ENCODE measurements at places on chromosomes 12 and 14.

DNA sequence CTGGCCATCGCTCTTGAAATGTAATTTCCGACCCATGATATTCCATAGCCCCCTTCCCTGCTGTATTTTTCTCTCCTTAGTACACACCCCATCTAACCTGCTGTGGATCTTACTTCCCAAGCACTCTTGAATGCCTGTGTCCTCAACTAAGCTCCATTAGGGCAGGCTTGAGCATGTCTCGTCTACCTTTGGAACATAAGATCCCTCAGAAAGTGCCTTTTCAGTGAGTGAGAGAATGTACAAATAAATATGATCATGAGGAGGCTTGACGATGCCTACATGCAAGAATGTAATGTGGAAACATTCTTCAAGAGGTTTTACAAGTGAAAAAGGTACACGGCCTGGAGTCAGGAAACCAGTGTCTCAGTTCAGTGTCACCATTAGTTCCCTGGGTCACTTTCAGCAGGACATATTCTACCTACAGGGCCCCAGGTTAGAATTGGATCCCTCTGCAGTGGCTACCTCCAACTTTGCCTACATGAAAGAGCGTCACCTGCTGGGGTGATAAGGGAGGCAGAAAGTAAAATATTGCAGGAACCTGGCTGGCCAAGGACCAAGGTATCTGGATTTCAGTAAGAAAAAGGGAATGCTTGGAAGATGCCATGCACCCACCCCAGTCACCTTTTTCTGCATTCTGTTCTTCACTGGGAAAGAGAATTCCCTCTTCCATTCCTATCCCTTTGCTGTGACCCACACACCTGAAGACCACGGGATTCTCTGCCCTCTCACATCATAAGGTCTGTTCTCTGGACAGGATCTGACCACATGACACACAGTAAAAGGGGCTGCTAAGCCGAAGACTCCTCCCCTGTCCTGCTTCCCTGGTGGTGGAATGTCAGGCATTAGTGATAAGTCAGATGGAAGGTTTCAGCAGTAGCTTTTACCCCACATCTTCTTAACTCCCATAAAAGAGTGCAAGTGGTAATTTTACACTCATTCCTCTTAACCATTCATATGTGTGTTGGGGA is 24.6 kb upstream of the SERPINA1 start:
- DNase-seq = no peak

GRCh38 chr14:20934148-20934762 is 21.0 kb upstream of the RNASE2 start:
- peak; percentile 5 for DNase-seq

GRCh38 chr14:23615856-23616255 is 20.3 kb upstream of the DHRS2 start:
- DNase-seq = no peak

GRCh38 chr12:91931111-91931510 is 214.5 kb downstream of the BTG1 start:
- DNase-seq = no peak

GRCh38 chr14:37729218-37729617 is 133.8 kb downstream of the TTC6 start:
- DNase-seq = no peak

DNA sequence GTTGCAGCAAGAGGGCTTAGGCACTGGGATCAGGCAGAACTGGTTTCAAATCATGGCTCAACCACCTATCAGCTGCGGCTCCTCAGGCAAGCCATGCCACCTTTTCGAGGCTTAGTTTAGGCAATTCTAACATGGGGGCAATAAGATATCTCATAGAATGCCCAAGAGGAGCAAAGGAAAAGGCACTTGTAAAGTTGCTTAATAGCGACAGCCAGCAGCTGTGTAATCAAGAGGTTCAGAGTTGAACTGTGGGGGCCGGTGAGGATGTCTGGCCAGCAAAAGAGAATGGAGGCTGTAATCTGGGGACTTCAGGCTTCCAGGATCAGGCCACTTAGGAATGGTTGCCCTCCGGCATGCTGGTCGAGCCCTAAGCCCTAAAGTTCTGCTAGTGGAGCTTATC is 3.0 kb upstream of the TCHP start:
- DNase-seq = no peak

GRCh38 chr12:84920331-84920730 is 7.7 kb upstream of the SLC6A15 start:
- DNase-seq = no peak

DNA sequence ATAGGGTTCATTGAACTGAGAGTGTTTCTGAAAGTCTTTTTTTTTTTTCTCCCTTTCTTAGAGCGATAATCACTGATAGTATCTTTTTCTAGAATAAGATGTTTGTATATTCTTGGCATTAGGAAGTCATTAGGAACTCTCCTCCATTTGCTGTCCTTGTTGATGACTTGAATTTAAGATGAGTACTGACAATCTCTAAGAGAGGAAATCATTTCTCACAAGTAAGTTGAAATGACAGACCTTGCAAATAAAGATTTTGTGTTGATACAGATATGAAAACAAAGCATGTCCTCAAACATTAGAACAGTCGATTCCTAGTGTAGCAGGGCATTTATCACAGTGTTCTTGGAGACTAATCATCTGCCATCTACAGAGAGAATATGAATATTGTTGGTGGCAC is 458.4 kb upstream of the SYT1 start:
- DNase-seq = no peak

GRCh38 chr12:47686645-47687240 is 19.1 kb downstream of the RPAP3 start:
- peak; percentile 13 for DNase-seq

GRCh38 chr12:124179936-124180607 is 114.8 kb upstream of the RFLNA start:
- no peak for DNase-seq

DNA sequence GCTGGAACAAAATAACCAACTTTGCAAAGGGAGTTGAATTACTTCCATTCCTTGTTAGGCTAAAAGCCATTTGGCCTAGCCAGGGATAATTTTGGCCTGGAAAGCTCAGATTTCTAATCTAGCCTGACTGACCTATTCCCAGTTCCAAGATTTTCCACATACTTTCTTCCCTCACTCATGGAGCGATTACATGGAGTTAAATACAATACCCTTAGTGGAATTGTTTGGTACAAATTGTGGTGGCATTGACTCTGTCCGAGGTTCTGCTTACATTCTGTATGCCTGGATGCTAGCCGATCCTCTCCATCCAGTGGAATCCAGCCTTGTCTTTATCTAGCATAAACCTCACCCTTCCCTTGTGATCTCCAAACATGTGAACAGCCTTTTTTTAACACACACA is 965.1 kb downstream of the DIO2 start:
- no peak for DNase-seq

DNA sequence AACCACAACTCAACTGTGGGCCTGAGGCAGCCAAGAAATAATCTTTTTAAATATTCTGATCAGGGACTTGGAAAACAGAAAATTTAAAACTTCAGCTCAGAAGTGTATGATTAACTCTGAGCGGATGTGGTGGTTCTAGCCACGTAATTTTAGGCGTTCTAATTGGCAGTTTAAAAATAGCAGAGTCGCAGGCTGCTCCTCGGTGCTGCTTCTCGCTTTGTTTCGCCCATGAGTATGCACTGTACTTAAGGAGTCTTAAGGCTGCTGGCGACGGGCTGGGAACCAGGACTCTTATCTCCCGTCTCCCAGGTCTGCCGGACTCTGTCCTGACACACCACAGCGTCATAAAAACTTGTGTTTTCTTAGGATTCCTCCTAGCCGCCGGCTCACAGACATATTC is 113.4 kb upstream of the PELI2 start:
- DNase-seq = peak; percentile 41

DNA sequence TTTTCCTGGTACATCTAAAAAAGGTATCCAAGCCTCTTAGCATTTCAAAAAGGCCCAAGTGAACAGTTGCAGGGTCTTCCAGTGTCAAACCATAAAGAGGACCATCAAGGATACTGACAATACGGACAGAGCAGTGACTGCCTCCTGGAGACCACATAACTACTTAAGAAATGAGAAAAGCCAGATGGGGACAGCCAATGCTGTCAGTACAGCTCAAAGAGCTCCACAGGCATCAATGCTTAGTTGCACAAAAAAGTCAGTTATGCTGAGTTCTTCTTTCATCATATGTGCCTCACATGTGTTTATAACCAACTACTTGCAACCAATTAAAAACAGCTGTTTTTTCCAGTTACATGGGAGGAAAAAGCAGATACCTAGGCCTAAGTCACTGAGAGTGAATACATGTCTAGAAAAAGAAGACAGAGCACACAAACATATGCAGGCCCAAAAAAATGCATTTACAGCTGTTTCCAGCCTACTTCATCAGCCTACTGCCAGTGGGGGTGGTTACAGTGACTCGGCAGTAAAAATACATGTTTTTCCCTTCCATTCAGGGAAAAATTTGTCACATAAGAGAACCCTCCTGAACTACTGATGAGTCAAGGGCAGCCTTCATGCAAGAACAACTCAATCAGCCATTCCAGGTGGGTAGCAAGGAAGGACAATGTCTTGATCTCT is 84.0 kb downstream of the DCAF5 start:
- DNase-seq = no peak

DNA sequence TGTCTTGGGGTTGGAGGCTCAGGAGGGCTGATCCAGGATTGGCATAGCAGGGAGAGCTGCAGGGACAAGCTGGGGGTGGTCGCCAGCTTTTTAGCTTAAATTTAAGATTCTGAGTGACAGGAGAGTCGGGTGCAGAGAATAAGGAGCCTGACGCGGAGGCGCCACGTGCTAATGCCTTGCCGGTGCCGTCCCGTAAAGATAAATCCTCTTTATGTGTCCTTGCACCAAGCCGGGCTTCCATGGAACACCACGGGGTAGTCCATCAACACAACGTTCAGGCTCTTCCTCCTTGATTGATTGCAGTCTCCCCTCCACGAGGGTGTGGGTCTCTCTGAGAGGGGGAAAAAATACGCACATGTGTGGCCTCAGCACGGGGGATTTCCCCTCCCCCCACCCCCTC is 3.9 kb downstream of the DLK1 start:
- no peak for DNase-seq

DNA sequence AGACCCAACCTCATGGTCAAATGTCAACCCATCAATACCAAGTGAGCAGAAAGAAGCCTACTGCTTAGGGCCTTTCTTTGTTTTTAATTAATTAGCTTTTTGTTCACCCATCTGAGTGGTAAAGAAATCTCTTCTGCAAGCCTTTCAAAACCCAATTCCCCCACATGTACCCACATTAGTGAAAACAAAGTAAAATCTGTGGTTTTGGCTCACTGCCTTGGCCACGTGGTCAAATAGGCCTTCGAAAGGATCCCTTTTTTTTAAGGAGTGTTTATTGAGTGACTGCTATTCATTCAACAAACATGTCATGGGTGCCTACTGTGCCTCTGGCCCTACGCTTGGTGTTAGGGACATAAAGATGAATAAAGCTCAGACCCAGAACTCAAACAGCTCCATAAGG is 160.1 kb downstream of the NUAK1 start:
- no peak for DNase-seq

DNA sequence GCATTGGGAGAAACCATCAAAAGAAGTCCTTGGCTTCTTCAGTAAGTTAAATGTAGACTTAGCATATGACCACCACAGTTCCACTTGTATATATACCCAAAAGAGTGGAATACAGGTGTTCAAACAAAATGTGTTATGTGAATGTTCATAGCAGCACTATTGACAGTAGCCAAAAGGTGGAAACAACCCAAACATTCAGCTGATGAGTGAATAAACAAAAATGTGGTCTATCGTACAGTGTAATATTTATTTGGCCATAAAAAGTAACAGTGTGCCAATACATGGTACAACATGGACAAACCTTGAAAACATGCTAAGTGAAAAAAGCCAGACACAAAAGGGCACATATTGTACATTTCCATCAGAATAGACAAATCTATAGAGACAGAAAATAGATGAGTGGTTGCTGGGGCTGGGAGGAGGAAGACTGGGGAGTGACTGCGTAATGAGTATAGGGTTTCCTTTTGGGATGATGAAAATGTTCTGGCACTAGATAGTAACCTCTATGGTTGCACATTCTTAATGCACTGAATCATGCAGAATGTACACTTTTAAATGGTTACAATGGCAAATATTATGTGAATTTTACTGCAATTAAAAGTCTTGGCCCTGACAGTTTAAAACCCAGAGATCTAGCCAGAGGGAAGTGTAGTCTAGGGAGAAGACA is 5.5 kb downstream of the ERP29 start:
- DNase-seq = no peak

DNA sequence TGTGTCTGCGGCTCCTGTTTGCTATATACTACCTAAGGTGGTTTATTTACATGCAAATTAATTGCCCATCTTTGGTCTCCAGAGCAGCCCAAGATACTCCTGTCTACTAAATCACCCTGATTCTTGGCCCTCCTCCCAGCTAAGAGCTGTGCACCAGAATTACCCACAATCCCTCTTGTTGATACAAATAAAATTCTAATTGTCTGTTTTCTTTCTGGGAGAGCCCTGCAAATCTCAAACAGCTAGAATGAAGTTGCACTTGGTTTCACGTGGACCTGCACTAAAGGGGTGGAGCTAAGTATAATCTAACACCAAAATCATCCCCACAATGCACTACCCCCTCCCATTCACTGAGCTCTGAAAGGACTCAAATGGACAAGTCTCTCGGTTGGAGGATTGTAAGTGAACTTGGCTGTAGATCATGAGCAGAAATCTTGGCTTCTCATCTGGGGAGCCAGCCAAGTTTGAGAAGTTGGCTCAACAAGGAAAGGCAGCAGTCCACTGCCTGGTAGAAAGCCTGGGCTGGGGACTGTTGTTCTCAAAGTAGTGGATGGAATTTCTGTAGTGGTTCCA is 6.6 kb downstream of the MAX start:
- no peak for DNase-seq

GRCh38 chr12:13036881-13037280 is 7.3 kb upstream of the FAM234B start:
- no peak for DNase-seq

- DNase-seq = no peak
These were observed 509.1 kb downstream of the VRK1 start for GRCh38 chr14:97306133-97306759.

DNA sequence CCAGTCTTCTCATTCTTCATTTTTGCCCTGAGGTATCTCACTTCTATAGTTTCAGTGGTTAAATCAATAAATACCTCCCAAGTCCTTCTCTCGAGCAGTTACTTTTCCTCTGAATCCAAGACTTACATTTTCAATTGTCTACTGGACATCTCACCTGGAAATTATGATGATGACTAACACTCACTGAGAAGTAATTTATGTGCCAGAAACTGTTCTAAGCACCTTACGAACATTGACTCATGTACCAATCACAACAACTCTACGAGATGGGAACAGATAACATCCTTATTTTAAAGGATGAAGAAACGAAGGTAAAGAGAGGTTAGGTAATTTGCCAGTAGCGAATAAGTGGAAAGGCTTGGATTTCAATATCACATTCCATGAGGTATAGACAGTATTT is 94.1 kb downstream of the EML5 start:
- DNase-seq = no peak

- no peak for DNase-seq
These were observed 166.0 kb upstream of the VASH1 start for GRCh38 chr14:76595266-76595665.

GRCh38 chr12:26572137-26572536 is 260.9 kb downstream of the ITPR2 start:
- DNase-seq = no peak

DNA sequence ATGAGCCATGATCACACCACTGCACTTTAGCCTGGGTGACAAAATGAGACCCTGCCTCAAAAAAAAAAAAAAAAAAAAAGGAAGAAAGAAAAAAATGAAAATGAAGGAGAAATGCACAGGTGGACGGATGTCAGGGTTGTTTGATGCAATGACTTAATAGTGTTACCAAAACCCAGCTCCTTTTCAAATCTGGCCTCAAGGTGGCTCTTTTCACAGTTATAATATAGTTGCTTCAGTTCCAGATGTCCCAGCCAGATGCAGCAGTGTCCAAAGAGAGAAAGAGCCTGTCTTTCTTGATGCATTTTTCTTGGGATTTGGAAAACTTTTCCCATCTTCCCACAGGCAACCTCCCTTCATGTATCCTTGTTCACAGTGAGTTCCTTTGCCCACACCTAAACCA is 36.5 kb downstream of the KCNMB4 start:
- DNase-seq = no peak
